ENCODE measurements at places on chromosomes 1 and 21. TPM values are rescaled to one million over a fixed set of nuclear protein-coding genes. Genes with fewer than 3 reads are reported as not detected.

The FAM151A gene
- total RNA-seq: not detected

The NTNG1 gene
- not detected for total RNA-seq

The ACTL8 gene
- total RNA-seq: not detected

The C1QB gene
- total RNA-seq: not detected

The TCHH gene
- not detected for total RNA-seq

The TMEM82 gene
- not detected for total RNA-seq

The C8A gene
- total RNA-seq: not detected
